ENCODE measurements at places on chromosomes 4 and X.

GRCh38 chr4:168711197-168712140 lies 214.6 kb downstream of the PALLD start:
- no peak for DNase-seq

DNA sequence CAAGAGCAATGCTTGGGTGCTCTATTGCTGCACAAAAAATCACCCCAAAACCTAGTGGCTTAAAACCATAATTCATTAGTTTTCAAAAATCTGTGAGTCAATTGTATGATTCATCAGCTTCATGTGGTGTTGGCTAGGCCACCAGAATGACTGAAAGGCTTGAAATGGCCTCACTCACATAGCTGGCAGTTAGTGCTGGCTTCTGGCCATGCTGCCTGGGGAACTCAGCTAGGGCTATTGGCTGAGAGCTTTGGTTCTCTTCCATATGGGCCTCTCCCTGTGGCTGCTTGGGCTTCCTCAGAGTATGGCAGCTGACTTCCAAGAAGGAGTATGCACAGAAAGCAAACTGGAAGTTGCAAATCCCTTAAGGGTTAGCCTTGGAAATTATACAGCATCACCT lies 3.1 kb upstream of the MTMR1 start:
- DNase-seq: no peak

DNA sequence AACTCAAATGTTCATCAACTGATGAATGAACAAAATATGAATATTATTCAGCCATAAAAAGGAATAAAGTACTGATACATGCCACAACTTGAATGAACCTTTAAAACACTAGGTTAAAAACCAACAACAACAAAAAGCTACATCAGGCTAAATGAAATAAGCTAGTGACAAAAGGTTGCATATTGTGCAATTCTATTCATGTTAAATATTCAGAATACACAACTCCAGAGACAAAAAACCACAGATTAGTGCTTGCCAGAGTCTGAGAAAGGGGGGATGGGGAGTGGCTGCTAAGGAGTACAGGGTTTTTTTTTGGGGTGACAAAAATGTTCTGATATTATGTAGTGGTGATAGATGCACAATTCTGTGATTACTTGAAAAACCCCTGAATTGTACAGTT lies 58.5 kb downstream of the HAUS3 start:
- no peak for DNase-seq

- no peak for DNase-seq
Observed at GRCh38 chrX:23633834-23634580, 33.3 kb upstream of the PRDX4 start.

Measured in stimulated activated CD8-positive, alpha-beta memory T cell treated with anti-CD3 and anti-CD28 coated beads, Interleukin-2, amount 100 ng/mL, for 1 hour (primary cell).